Caco-2 (cell line): ENCODE measurements at places on chromosomes 1 and 21.

GRCh38 chr1:53326598-53327181 lies 1.2 kb downstream of the LRP8 start:
- H3K36me3 ChIP-seq: no peaks in the 10 kb centered on the region
- no peaks in the 10 kb centered on the region for H3K27me3 ChIP-seq
- peak; percentile 16 for DNase-seq
- peak overlapping the region; percentile 93 for H3K27ac ChIP-seq

- peaks cover 6% of the 10 kb centered on the region for H3K4me1 ChIP-seq
- no peak overlapping the region for H3K4me3 ChIP-seq
- no peaks in the 10 kb centered on the region for H3K27me3 ChIP-seq
- no peaks in the 10 kb centered on the region for H3K36me3 ChIP-seq
These were observed 22.7 kb downstream of the MAB21L3 start for GRCh38 chr1:116133696-116134475.

DNA sequence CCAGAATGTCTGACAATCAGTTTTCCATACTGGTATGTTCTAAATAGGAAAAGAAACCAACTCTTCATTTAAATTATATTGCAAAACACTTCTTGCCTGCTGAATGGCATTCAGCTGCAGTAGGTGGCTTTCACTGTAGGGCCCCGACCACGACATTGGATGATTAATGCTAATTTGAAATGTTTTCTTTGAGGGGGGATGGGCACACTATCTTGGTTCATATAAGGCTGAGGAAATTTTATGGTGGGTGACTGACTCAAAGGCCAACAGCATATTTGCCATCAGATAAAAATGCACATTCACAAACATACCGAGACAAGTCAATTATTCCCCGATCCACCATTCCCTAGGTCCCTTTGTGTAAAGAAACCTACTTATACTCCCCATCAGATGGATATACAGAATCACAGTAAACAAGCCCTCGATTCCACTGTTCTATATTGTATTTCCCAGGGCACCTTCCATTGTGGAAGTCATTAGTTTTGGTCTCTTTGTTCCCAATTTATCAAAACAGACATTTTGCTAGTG lies 464.2 kb upstream of the DAB1 start:
- no peaks in the 10 kb centered on the region for H3K4me1 ChIP-seq
- no peaks in the 10 kb centered on the region for H3K27me3 ChIP-seq
- no peaks in the 10 kb centered on the region for H3K36me3 ChIP-seq
- peak; percentile 29 for DNase-seq
- H3K4me3 ChIP-seq: no peak overlapping the region

DNA sequence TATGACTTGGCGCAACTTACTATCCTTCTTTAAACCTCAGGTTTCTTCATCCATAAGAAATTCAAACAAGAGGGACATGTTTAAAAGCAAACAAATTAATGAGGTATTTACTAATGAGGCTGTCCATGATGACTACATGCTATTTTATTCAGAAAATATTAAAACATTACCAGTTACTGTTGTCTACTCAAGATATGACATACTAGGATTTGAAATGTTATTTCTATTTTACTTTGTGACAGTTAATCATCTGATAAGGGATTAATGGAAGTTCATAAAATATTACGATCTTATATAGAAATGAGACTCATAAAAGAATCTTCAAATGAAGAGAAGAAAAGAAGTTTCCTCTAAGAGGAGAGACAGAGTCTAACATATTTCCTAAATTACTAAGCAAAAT lies 80.1 kb downstream of the SPATA6 start:
- no peak overlapping the region for H3K27ac ChIP-seq
- H3K36me3 ChIP-seq: no peaks in the 10 kb centered on the region
- H3K4me3 ChIP-seq: no peak overlapping the region
- H3K4me1 ChIP-seq: no peaks in the 10 kb centered on the region
- DNase-seq: no peak
- no peaks in the 10 kb centered on the region for H3K27me3 ChIP-seq

GRCh38 chr1:77473690-77474089 lies 191.9 kb downstream of the AK5 start:
- no peaks in the 10 kb centered on the region for H3K27me3 ChIP-seq
- H3K4me1 ChIP-seq: no peaks in the 10 kb centered on the region
- no peak overlapping the region for H3K4me3 ChIP-seq
- H3K36me3 ChIP-seq: no peaks in the 10 kb centered on the region
- no peak overlapping the region for H3K27ac ChIP-seq

DNA sequence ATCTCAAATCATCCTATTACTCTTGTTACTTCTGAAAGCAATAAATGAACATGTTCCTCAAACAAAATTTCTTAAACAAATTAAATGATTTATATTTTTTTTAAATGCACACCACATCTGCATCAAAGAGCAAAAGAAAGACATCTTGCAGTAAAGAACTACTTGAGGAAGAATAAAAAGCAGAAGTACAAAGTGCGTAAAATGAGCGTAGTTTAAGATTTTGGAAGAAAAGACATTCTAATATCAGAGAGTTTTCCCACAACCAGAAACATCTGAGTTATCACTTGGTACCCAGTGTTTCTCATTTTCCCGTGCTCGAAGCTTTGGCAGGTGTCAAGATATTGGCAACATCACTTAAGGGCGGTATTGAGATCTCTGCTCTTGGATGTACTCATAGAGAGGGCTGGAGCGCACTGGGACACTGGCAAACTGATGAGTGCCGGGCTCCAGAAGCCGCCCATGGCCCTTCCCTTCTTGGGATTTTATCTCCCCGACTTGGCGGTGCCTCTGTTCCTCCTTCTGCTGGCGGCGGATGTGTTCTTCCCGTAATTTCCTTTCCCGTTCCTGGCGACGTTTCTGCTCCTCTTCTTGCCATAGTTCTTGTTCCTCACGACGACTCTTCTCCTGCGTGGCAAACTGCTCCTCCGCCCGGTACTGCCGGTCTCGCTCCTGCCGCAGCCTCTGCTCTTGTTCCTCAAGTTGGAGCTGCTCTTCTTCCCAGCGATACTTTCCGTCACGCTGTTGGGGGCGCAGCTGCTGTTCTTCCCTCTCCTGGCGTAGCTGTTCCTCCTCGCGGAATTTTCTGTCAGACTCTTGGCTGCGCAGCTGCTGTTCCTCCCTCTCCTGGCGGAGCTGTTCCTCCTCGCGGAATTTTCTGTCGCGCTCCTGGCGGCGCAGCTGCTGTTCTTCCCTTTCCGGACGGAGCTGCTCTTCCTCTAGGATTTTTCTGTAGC lies 7.9 kb downstream of the TCHH start:
- peak; percentile 70 for DNase-seq
- H3K27me3 ChIP-seq: peaks cover 7% of the 10 kb centered on the region
